ENCODE measurements at places on chromosomes 7 and 10. TPM values are rescaled to one million over a fixed set of nuclear protein-coding genes. Genes with fewer than 3 reads are reported as not detected.
A peak's percentile ranks its signal among the peaks of the same experiment; 100 is the strongest.

GRCh38 chr10:14692344-14693076, 82.2 kb downstream of the FAM107B start:
- no peaks in the 10 kb centered on the region for H3K36me3 ChIP-seq
- H3K4me1 ChIP-seq: no peaks in the 10 kb centered on the region
- no peak for DNase-seq
- H3K27me3 ChIP-seq: no peaks in the 10 kb centered on the region
- no peak overlapping the region for H3K27ac ChIP-seq

DNA sequence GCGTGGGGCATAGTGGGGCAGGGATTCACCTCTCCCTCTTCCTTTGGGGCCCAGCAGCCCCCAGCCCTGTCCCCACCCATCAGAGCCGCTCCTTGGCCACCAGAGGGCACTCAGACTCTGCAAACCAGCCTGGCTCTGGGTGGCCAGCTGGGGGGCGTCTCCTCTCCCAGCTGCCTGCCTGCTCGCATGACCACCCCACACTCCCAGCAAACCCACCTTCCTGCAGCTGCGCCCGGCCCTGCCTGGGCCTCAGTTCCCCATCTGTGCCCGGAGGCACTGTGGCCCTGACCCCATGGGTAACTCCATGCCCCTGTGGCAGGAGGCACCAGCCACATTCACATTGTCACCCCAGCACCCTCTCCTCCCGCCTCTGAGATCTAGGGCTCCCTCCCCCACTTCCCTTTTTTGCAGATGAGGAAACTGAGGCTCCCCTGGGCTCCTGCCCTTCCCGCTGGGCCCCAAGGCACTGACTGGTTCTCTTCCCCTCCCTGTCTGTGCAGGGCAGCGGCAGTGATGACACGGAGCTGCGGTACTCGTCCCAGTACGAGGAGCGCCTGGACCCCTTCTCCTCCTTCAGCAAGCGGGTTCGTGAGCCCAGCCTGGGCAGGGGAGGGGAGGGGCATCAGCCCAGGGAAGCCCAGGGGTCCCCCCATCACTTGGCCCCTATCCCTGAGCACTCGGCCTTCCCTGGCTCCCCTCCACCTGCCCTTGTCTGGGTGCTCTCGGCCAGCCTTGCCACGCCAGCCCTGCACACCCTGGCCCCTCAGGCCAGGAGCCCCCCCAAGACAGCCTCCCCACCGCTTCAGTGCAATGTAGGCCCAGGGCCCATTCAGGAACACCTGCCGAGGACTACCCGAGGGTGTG, 6.9 kb upstream of the SH2B2 start:
- no peaks in the 10 kb centered on the region for H3K36me3 ChIP-seq
- H3K4me1 ChIP-seq: no peaks in the 10 kb centered on the region
- no peak for DNase-seq
- H3K4me3 ChIP-seq: no peak overlapping the region

DNA sequence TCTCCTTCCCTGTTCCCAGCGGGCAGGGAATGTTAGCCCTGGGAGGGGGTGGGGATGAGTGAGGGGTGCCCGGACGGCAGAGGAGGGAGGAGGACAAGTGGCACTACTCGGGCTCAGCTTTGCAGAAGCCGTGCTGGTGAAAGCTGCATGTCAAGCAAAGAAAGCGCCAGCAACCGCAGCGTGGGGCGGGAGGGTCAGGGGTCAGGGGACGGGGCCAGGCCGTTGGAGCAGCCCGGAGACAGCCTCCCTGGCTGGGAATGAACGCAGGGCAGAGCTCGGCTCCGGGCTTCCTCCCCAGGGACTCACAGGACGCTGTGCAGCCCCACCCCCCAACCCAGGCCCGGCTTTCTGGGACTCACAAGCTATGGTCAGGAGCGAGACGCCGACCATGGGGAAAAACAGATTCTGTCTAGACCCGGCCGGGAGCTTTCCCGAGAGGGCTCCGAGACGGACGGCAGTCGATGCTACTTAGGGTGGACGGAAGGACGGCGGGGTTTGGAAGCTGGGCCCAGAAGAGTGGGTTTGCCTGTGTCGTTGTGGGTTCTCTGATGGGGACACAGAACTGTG, 113.4 kb downstream of the VIPR2 start:
- peaks cover 3% of the 10 kb centered on the region for H3K27me3 ChIP-seq
- H3K27ac ChIP-seq: peak overlapping the region; percentile 69
- peak overlapping the region; percentile 59 for H3K4me3 ChIP-seq
- peak; percentile 91 for DNase-seq

DNA sequence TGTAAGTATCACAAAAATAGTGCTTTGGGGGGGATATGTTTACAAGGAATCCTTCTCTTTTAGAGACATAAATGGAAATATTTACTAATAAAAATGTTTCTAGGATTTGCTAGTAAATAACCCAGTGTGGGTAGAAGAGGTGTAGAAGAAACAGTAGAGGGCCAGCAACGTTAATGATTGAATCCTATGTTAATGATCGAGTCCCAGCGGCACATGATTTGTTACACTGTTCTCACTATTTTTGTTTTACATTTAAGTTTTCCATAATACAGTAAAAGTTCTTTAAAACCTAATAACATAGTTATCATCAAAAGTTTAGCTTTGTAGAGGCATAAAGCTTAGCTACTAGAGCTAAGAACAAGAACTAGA, 66.0 kb downstream of the UBE2H start:
- no peak overlapping the region for H3K27ac ChIP-seq
- H3K36me3 ChIP-seq: no peaks in the 10 kb centered on the region
- no peak overlapping the region for H3K4me3 ChIP-seq
- no peaks in the 10 kb centered on the region for H3K27me3 ChIP-seq
- no peak for DNase-seq
- H3K4me1 ChIP-seq: peaks cover 29% of the 10 kb centered on the region

The ABCA13 gene
- not detected for total RNA-seq

- no peak for DNase-seq
- H3K4me1 ChIP-seq: no peaks in the 10 kb centered on the region
- H3K4me3 ChIP-seq: no peak overlapping the region
These were observed 21.7 kb downstream of the RNF32 start for GRCh38 chr7:156662277-156662676.

The CHAT gene
- not detected for total RNA-seq

GRCh38 chr10:35635576-35635975, 6.5 kb downstream of the FZD8 start:
- H3K4me1 ChIP-seq: peaks cover 29% of the 10 kb centered on the region
- no peak overlapping the region for H3K27ac ChIP-seq
- no peaks in the 10 kb centered on the region for H3K27me3 ChIP-seq

The CALHM1 gene
- total RNA-seq: not detected

- H3K36me3 ChIP-seq: no peaks in the 10 kb centered on the region
- peaks cover 18% of the 10 kb centered on the region for H3K27me3 ChIP-seq
- no peak overlapping the region for H3K4me3 ChIP-seq
- no peak overlapping the region for H3K27ac ChIP-seq
These were observed 2.7 kb upstream of the PRXL2A start for GRCh38 chr10:80405626-80406025.

DNA sequence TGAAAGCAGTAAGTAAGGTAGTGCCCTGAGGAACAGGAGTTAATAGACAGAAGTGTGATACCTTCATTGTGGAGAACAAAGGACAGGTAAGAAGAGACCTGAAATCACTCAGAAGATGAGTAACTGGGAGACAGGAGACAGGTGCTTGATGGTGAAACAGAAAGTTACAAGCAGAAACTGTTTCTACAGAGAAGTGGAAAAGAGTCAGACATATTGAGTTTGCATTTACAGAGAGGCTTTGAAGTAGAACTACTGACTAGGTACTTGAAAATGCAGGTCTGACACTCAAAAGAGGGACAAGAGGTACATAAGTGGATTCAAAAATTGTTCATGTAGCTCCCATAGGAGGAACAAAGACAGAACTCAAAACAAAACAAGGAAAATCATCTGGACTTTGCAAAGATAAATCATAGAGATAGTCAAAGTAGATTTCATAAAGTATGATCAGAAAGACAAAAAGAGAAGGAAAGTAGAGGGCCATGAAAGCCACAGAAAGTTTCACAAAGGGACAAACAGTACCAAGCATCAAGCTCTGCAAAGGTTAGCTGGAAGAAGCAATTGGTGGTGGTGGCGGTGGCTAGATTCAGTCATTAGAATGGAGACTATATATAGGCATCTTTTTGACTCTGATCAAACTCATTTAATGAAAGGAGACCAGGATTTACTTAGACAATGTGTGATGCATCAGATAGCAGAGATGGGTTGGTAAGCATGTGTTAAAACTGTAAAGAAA, 198.4 kb downstream of the PCLO start:
- H3K36me3 ChIP-seq: no peaks in the 10 kb centered on the region
- no peak for DNase-seq
- H3K4me3 ChIP-seq: no peak overlapping the region

GRCh38 chr10:124717911-124718741, 26.1 kb downstream of the FAM53B start:
- no peak overlapping the region for H3K4me3 ChIP-seq
- H3K27me3 ChIP-seq: no peaks in the 10 kb centered on the region
- H3K36me3 ChIP-seq: no peaks in the 10 kb centered on the region
- peak overlapping the region; percentile 55 for H3K27ac ChIP-seq

- peak overlapping the region; percentile 87 for H3K27ac ChIP-seq
- H3K4me3 ChIP-seq: peak overlapping the region; percentile 80
- H3K4me1 ChIP-seq: peaks cover 39% of the 10 kb centered on the region
- no peaks in the 10 kb centered on the region for H3K36me3 ChIP-seq
- no peak for DNase-seq
- no peaks in the 10 kb centered on the region for H3K27me3 ChIP-seq
These were observed 437.4 kb upstream of the GALNT17 start for GRCh38 chr7:70694434-70694970.

DNA sequence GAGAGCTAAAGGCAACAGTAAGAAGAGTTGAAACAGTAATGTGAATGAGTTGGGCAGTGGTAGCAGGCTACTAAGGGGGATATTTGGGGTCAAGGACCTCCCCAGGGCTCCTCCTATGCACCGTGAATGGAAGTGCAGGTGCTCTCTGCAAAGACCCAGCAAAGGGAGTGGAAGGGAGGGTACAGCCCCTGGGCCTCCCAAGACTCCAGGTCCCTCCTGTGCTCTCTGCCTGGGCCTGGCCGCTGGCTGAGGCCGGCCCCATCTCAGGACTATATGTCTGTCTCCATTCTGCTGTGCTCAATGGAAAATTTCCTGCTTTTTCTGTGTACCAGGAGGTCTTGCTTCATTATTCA, 372.1 kb upstream of the MKI67 start:
- H3K27me3 ChIP-seq: no peaks in the 10 kb centered on the region
- DNase-seq: no peak
- no peak overlapping the region for H3K27ac ChIP-seq
- H3K4me1 ChIP-seq: no peaks in the 10 kb centered on the region
- H3K4me3 ChIP-seq: no peak overlapping the region
- no peaks in the 10 kb centered on the region for H3K36me3 ChIP-seq

GRCh38 chr7:44348300-44348699, 22.9 kb upstream of the CAMK2B start:
- H3K27ac ChIP-seq: no peak overlapping the region
- peaks cover 11% of the 10 kb centered on the region for H3K4me1 ChIP-seq
- DNase-seq: no peak
- H3K36me3 ChIP-seq: no peaks in the 10 kb centered on the region

The LIPF gene
- not detected for total RNA-seq

The LRRN3 gene
- total RNA-seq: 0.80 TPM

GRCh38 chr10:19518632-19519031, 297.6 kb upstream of the PLXDC2 start:
- H3K27ac ChIP-seq: no peak overlapping the region
- H3K4me1 ChIP-seq: no peaks in the 10 kb centered on the region
- H3K27me3 ChIP-seq: no peaks in the 10 kb centered on the region
- no peak overlapping the region for H3K4me3 ChIP-seq
- H3K36me3 ChIP-seq: no peaks in the 10 kb centered on the region

- H3K27ac ChIP-seq: no peak overlapping the region
- no peak overlapping the region for H3K4me3 ChIP-seq
- H3K27me3 ChIP-seq: no peaks in the 10 kb centered on the region
- no peaks in the 10 kb centered on the region for H3K4me1 ChIP-seq
- H3K36me3 ChIP-seq: no peaks in the 10 kb centered on the region
These were observed 82.5 kb downstream of the RNLS start for GRCh38 chr10:88500656-88501055.

DNA sequence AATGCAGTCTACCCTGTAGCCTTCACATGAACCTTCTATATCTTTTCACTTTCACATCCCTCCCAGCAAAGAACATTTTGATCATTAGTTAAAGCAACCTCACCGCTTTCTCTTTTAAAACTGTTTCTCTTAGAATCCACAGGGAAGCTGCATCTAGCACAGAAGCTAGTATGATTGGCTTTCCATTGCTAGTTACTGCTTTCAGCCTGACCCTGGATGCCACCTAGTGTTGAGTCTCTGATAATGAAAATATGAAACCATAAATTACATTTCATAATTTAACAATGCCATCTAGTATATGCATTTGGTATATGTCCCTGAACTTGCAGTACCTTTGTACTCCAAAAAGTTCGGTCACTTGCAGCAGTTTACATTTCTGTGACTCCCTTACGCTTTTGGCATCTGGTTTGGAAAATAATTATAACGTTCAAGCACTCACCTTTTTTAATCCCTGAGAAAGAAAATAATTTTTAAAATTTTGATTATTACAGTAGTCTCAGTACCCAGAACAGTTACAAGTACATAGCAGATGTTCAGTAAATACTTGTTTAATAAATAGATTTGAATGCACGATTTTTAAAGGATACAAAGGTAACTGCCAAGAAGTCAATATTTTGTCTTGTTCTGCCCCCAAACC, 22.7 kb downstream of the CISD1 start:
- no peak overlapping the region for H3K27ac ChIP-seq
- H3K4me1 ChIP-seq: no peaks in the 10 kb centered on the region
- H3K27me3 ChIP-seq: no peaks in the 10 kb centered on the region

DNA sequence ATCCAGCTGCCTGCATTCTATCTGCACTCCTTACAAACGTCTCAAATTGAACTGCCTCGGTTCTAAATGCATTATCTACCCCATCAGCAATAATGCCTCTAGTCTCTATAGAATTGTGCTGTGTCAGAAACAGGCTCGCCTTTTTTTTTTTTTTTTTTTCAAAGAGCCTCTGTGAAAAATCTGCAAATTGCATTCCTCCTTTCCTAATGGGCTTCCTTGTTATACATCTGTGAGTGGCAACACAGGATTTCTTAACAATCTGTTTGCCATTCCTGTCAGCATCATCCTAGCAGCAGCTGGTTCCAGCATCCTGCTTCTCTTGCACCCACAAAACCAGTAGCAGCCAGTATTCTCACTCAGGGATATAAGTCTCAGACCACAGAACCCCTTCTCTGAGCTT, 413.5 kb upstream of the SEMA3D start:
- no peaks in the 10 kb centered on the region for H3K36me3 ChIP-seq
- no peak for DNase-seq
- no peak overlapping the region for H3K27ac ChIP-seq
- no peak overlapping the region for H3K4me3 ChIP-seq

GRCh38 chr10:60234551-60234950, 155.1 kb downstream of the ANK3 start:
- no peak overlapping the region for H3K27ac ChIP-seq
- H3K4me3 ChIP-seq: no peak overlapping the region
- H3K4me1 ChIP-seq: peaks cover 41% of the 10 kb centered on the region
- no peak for DNase-seq
- no peaks in the 10 kb centered on the region for H3K27me3 ChIP-seq
- no peaks in the 10 kb centered on the region for H3K36me3 ChIP-seq
